Progenitor cell of endocrine pancreas (in vitro differentiated cells): ENCODE measurements at places on chromosomes 5 and 9. TPM values are rescaled to one million over a fixed set of nuclear protein-coding genes. Genes with fewer than 3 reads are reported as not detected.

- H3K36me3 ChIP-seq, result no peaks in the 10 kb centered on the region
- no peaks in the 10 kb centered on the region for H3K4me1 ChIP-seq
- no peak overlapping the region for H3K4me3 ChIP-seq
- no peak for DNase-seq
- H3K27me3 ChIP-seq, result peaks cover 13% of the 10 kb centered on the region
- no peak overlapping the region for H3K27ac ChIP-seq
Observed at GRCh38 chr5:167393358-167393757, 898.1 kb upstream of the WWC1 start.

- no peak for DNase-seq
- no peaks in the 10 kb centered on the region for H3K4me1 ChIP-seq
- no peaks in the 10 kb centered on the region for H3K36me3 ChIP-seq
- H3K27ac ChIP-seq, result no peak overlapping the region
- H3K27me3 ChIP-seq, result peaks cover 33% of the 10 kb centered on the region
Observed at GRCh38 chr5:76145945-76146344, 62.8 kb downstream of the SV2C start.

DNA sequence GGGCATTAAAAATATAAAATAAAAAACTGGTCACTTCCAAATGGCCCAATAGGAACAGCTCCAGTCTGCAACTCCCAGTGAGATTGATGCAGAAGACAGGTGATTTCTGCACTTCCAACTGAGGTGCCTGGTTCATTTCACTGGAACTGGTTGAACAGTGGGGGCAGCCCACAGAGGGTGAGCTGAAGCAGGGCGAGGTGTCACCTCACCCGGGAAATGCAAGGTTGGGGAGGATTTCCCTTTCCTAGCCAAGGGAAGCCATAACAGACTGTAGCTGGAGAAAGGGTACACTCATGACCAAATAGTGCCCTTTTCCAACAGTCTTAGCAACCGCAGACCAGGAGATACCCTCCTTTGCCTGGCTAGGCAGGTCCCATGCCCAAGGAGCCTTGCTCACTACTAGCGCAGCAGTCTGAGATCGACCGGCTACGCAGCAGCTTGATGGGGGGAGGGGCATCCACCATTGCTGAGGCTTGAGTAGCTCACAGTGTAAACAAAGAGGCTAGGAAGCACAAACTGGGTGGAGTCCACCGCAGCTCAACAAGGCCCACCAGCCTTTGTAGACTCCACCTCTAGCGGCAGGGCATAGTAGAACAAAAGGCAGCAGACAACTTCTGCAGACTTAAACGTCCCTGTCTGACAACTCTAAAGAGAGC lies 12.7 kb downstream of the RLN1 start:
- peaks cover 8% of the 10 kb centered on the region for H3K4me1 ChIP-seq
- no peaks in the 10 kb centered on the region for H3K27me3 ChIP-seq
- DNase-seq, result peak; percentile 66
- peak overlapping the region; percentile 24 for H3K4me3 ChIP-seq

DNA sequence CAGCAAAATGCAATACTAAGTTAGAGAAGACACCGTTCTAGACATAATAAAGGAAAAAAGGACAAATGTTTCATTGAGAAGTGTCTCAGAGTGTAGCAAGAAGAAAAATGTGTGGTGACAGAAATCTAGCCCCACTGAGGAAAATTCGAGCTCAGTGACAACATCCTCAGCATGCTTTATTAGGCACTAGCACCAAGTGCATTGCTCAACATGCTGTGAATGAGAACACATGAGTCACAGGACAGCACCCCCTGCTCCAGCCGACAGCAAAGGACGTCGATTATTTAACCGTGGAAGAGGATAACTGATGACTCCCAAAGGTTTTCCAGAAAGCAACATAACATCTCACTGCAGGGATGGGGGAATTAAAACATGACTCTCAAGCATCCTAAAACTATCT lies 182.7 kb downstream of the GNAQ start:
- no peaks in the 10 kb centered on the region for H3K27me3 ChIP-seq
- peaks cover 2% of the 10 kb centered on the region for H3K36me3 ChIP-seq
- peak overlapping the region; percentile 9 for H3K27ac ChIP-seq
- H3K4me3 ChIP-seq, result no peak overlapping the region

DNA sequence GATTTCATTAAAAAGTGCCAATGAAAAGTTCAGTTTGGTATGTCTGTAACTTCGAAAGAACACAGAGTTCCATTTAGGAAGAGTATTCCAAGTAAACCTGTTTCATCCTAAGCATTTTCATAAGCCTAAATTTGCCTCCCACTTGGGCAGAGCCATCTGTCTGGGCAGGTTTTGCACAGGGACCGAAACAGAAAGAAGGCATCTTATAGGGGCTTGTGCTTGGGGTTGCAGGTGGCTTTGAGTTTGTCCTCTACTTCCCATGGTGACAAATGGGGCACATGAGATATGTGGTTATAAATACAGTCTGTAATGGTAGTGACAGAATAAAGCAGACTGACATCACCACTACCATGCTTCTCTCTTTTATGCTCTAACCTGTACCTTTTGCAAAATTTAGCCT lies 63.7 kb downstream of the MCTP1 start:
- H3K27ac ChIP-seq, result no peak overlapping the region
- DNase-seq, result no peak
- H3K36me3 ChIP-seq, result no peaks in the 10 kb centered on the region
- H3K4me1 ChIP-seq, result no peaks in the 10 kb centered on the region
- H3K4me3 ChIP-seq, result no peak overlapping the region

DNA sequence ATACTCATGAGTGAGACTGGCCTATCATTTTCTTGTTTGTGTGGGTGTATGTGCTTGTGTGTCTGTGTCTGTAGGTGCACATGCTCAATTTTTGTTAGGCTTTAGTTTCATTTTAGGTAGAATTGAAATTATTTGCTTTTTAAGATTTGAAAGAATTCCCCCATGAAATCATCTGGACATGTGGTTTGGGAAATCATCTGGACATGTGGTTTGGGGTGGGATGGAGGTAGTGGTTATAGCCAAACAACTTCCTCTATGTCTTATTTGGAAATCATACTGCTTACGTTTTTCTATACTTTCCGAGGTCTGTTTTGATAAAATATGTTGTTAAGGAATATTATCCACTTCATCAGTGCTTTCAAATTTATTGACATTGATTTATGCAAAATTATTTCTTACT lies 485.4 kb upstream of the CLINT1 start:
- H3K27me3 ChIP-seq, result peaks cover 3% of the 10 kb centered on the region
- no peak overlapping the region for H3K27ac ChIP-seq
- no peaks in the 10 kb centered on the region for H3K4me1 ChIP-seq
- no peaks in the 10 kb centered on the region for H3K36me3 ChIP-seq

RORB gene
- 0.07 TPM in 1 of 2 replicates, not detected in the other for total RNA-seq

PCDHB13 gene
- total RNA-seq, result 6.8 and 7.4 TPM in 2 replicates

DNA sequence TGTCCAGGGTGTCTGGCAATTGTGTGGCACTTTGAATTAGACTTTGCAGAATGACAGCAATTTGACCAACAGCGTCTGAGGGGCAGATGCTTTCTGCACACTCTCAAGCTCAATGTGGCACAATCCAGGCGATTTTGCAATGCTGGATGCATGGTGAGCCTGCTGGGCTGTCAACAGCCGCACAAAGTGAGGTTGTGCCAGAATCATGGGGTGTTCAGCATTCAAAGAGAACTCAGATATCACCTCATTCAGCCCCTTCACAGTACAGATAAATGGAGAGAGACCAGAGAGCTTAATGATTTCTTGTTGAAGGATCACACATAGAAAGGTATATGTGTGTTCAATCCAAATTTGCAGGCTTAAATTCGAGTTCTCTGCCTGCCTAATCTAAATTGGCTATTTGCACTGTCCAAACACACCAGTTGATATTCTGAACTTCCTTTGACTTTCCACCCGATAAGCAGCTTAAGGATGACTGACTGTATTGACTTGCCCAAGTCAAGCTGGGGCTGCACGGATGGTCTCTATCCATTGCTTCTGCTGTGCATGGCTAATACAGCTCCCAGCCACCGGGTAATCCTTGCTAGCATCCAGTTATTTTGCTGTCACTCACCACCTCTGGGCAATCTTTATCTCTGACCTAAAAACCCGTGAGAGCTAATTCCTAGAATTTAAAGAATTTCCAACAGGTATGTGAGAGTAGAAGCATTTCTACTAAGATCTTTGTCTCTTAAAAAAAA lies 157.9 kb upstream of the TAS2R1 start:
- peaks cover 18% of the 10 kb centered on the region for H3K27me3 ChIP-seq
- peaks cover 18% of the 10 kb centered on the region for H3K4me1 ChIP-seq
- no peak overlapping the region for H3K4me3 ChIP-seq
- DNase-seq, result no peak

GRCh38 chr9:94921092-94921471 lies 194.6 kb downstream of the AOPEP start:
- DNase-seq, result no peak
- H3K36me3 ChIP-seq, result peaks cover 2% of the 10 kb centered on the region
- H3K27me3 ChIP-seq, result no peaks in the 10 kb centered on the region

- peaks cover 1% of the 10 kb centered on the region for H3K36me3 ChIP-seq
- no peaks in the 10 kb centered on the region for H3K27me3 ChIP-seq
- no peak overlapping the region for H3K4me3 ChIP-seq
- H3K4me1 ChIP-seq, result no peaks in the 10 kb centered on the region
- no peak overlapping the region for H3K27ac ChIP-seq
Observed at GRCh38 chr5:102537011-102537410, 38.2 kb upstream of the SLCO6A1 start.

DNA sequence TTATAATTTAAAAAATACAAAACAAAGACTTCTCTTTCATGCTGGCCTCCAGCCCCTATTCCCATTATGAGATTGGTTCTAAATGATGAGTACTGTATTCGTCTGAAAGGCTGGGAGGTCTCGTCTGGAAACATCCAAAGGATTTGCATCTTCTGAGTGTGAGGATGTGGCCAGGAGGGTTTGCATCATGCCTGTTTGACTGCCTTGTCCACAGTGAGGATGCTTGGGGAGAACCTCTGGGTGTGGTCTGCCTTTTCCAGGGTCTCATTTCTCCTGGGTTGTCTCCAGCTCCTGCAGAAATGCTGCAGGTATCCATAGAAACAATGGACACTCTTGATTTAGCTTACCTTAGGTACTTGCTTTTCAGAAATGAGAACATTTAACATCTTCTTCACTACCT lies 26.4 kb upstream of the CXCL14 start:
- no peaks in the 10 kb centered on the region for H3K36me3 ChIP-seq
- H3K4me3 ChIP-seq, result no peak overlapping the region
- H3K27ac ChIP-seq, result no peak overlapping the region
- peaks cover 24% of the 10 kb centered on the region for H3K4me1 ChIP-seq
- H3K27me3 ChIP-seq, result peaks cover 9% of the 10 kb centered on the region
- DNase-seq, result no peak

ORM1 gene
- total RNA-seq, result 9.3 and 10.8 TPM in 2 replicates

GRCh38 chr5:171188016-171188415 lies 121.0 kb upstream of the TLX3 start:
- no peak overlapping the region for H3K27ac ChIP-seq

GRCh38 chr9:102841376-102841775 lies 153.8 kb upstream of the CYLC2 start:
- H3K36me3 ChIP-seq, result no peaks in the 10 kb centered on the region
- peak overlapping the region; percentile 12 for H3K4me3 ChIP-seq
- DNase-seq, result no peak
- H3K4me1 ChIP-seq, result peaks cover 21% of the 10 kb centered on the region
- no peaks in the 10 kb centered on the region for H3K27me3 ChIP-seq

DNA sequence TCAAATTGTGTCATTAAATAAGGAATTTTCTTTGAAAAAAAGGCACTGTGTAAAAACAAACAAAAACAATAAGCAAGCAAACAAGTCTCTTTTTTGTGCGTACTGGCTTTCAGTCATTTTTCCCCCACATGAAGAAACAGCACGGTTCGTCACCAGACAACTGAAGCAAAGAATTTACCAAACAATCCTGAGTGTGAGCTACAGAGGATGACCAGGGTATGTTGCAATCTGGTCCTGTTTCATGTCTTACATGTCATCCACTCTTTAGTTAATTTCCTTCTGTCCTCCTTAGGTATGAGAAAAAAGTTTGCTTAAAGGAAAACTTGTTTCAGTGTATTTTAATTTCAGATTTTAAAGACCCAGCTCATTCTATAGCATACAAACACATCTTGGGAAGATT lies 1080.7 kb upstream of the NUDT12 start:
- H3K4me1 ChIP-seq, result peaks cover 27% of the 10 kb centered on the region
- H3K27ac ChIP-seq, result no peak overlapping the region
- no peak for DNase-seq

EIF4E1B gene
- total RNA-seq, result not detected in 2 replicates

DNA sequence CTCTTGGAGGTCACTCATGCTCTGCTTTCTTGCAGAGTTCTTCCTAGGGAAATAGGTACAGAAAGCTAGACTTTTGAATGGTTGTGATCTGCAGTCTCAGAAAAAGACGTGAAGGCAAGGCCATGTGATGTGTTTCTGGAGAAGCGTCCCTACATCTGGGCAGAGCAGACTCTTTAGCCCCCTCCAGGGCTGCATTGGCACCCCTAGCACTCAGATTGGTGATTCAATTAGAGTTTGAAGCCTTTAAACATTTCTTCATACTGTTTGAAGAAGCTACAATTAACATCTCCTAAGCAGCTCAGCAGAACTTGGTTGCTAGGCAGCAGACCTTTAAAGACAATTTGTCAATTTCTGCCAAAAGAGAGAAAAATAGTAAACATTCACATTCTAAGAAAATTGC lies 21.6 kb downstream of the JADE2 start:
- no peak overlapping the region for H3K4me3 ChIP-seq
- no peaks in the 10 kb centered on the region for H3K36me3 ChIP-seq
- H3K27ac ChIP-seq, result no peak overlapping the region
- DNase-seq, result no peak
- H3K27me3 ChIP-seq, result no peaks in the 10 kb centered on the region

GRCh38 chr9:131487621-131488031 lies 15.1 kb upstream of the POMT1 start:
- peaks cover 38% of the 10 kb centered on the region for H3K36me3 ChIP-seq
- H3K4me3 ChIP-seq, result no peak overlapping the region
- DNase-seq, result no peak
- no peaks in the 10 kb centered on the region for H3K27me3 ChIP-seq

BICD2 gene
- 24.6 and 25.5 TPM in 2 replicates for total RNA-seq

TMEM171 gene
- 7.1 and 7.7 TPM in 2 replicates for total RNA-seq

GRCh38 chr5:135217669-135218485 lies 181.2 kb downstream of the MACROH2A1 start:
- peaks cover 3% of the 10 kb centered on the region for H3K4me1 ChIP-seq
- H3K4me3 ChIP-seq, result no peak overlapping the region
- DNase-seq, result no peak
- no peaks in the 10 kb centered on the region for H3K36me3 ChIP-seq
- no peak overlapping the region for H3K27ac ChIP-seq
- H3K27me3 ChIP-seq, result peaks cover 21% of the 10 kb centered on the region

- no peak overlapping the region for H3K4me3 ChIP-seq
- H3K4me1 ChIP-seq, result no peaks in the 10 kb centered on the region
- no peak overlapping the region for H3K27ac ChIP-seq
- no peaks in the 10 kb centered on the region for H3K27me3 ChIP-seq
- H3K36me3 ChIP-seq, result peaks cover 18% of the 10 kb centered on the region
Observed at GRCh38 chr9:26983340-26983739, 22.1 kb downstream of the LRRC19 start.

GRCh38 chr9:26975728-26976707 lies 19.8 kb downstream of the IFT74 start:
- no peak for DNase-seq
- H3K27me3 ChIP-seq, result no peaks in the 10 kb centered on the region
- peak overlapping the region; percentile 44 for H3K27ac ChIP-seq
- H3K36me3 ChIP-seq, result peaks cover 20% of the 10 kb centered on the region
- peak overlapping the region; percentile 58 for H3K4me3 ChIP-seq

SMIM27 gene
- total RNA-seq, result 12.0 and 13.6 TPM in 2 replicates

- no peak overlapping the region for H3K4me3 ChIP-seq
- H3K27me3 ChIP-seq, result no peaks in the 10 kb centered on the region
- no peaks in the 10 kb centered on the region for H3K4me1 ChIP-seq
- DNase-seq, result no peak
Observed at GRCh38 chr5:68898951-68899471, 194.8 kb upstream of the SLC30A5 start.

GRCh38 chr5:106797996-106798395 lies 872.7 kb downstream of the EFNA5 start:
- H3K36me3 ChIP-seq, result no peaks in the 10 kb centered on the region
- no peaks in the 10 kb centered on the region for H3K4me1 ChIP-seq
- H3K4me3 ChIP-seq, result no peak overlapping the region
- H3K27me3 ChIP-seq, result no peaks in the 10 kb centered on the region
- no peak overlapping the region for H3K27ac ChIP-seq
- DNase-seq, result no peak

PCDHB8 gene
- total RNA-seq, result 2.0 and 2.8 TPM in 2 replicates

FOXD4L5 gene
- total RNA-seq, result 0.24 and 0.29 TPM in 2 replicates
